ENCODE measurements at places on chromosomes 4 and X.

- DNase-seq, result no peak
Measured at GRCh38 chr4:40292313-40292759, 42.8 kb upstream of the CHRNA9 start.

GRCh38 chrX:138240266-138240665 is 471.3 kb downstream of the FGF13 start:
- no peak for DNase-seq

GRCh38 chr4:15006416-15007024 is 4.2 kb downstream of the CPEB2 start:
- no peak for DNase-seq

DNA sequence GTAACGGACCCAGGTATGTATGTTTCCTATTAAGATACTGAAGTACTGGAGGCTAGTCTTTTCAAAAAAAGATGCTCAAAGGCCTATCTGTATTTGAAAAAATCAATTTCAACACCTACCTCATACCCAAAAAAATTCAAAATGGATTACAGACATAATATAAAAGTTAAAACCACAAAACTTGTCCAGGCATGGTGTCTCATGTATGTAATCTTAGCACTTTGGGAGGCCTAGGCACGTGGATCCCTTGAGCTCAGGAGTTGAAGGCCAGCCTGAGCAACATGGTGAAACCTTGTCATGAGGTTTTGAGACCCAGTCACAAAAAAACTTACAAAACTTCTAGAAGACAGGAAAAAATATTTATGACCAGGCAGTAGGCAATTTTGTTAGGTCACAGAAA is 16.7 kb downstream of the RBMX start:
- DNase-seq, result no peak

- DNase-seq, result no peak
Measured at GRCh38 chr4:48121180-48121579, 12.9 kb downstream of the TXK start.
